IMR-90 (cell line): ENCODE measurements at places on chromosomes 7 and 10. TPM values are rescaled to one million over a fixed set of nuclear protein-coding genes. Genes with fewer than 3 reads are reported as not detected.

Gene ASB10
- not detected in 2 replicates for total RNA-seq

GRCh38 chr10:96747734-96748550 is 27.6 kb upstream of the PIK3AP1 start:
- H3K27ac ChIP-seq, result no peak overlapping the region
- H3K4me1 ChIP-seq, result no peaks in the 10 kb centered on the region
- H3K36me3 ChIP-seq, result no peaks in the 10 kb centered on the region
- no peak for DNase-seq

DNA sequence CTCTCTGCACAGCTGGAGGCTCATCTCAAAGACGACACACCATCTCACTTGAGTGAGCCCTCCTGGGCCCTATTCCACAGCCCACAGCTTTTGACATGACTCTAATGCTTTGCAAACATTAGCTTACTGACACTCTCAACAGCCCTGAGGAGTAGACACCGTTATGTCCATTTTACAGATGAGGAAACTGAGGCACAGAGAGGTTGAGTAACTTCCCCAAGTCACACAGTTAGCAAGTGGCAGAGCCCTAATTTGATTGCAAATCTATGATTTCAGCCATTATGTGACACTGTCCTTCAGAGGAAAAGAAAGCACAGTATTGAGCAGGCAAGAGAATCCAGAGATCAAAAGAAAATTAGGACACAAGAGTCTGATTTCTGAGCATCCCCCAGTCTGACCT is 16.0 kb downstream of the SLC25A13 start:
- no peak overlapping the region for H3K27ac ChIP-seq
- DNase-seq, result no peak
- H3K4me3 ChIP-seq, result no peak overlapping the region

DNA sequence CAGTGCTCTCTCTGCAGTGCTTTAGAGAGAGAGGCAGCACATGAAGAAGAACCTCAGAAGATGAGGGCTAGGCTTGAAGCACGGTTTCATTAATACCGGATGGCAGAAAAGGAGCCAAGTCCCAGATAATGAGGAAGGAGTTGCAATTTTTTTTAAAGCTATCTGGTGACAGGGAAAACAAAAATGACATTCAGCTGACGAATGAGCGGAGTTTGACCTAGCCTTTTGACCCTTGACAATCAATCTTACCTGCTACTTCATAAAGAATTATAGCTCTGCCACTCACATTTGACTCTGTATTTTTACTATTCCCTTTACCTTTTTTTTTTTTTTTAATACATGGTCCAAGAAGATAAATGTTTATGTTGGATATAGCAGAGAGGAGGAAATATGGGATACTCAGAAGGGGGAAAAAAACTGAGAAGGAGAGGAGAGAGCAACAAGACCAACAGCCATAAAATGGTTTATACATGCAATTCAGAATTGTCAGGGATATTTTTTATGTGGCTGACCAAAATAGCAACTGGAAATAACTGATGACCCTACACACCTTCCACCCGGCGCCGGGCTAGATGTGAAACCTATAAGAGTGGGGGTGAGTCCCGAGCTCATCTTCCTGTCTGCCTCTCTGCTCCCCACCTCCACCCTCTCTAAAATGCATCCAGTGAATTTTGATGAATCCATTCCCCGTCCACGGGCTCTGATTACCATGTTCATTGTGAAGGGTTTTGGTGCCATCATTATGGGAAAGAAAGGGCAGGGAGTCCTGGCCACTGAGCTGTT is 274.4 kb upstream of the YAE1 start:
- no peaks in the 10 kb centered on the region for H3K27me3 ChIP-seq
- no peaks in the 10 kb centered on the region for H3K4me1 ChIP-seq
- no peak overlapping the region for H3K27ac ChIP-seq
- H3K4me3 ChIP-seq, result no peak overlapping the region
- no peak for DNase-seq

GRCh38 chr7:133781486-133782090 is 345.6 kb upstream of the LRGUK start:
- H3K27me3 ChIP-seq, result no peaks in the 10 kb centered on the region
- H3K4me1 ChIP-seq, result no peaks in the 10 kb centered on the region
- no peak overlapping the region for H3K27ac ChIP-seq
- DNase-seq, result no peak

GRCh38 chr10:119415536-119416503 is 126.7 kb downstream of the RGS10 start:
- no peak overlapping the region for H3K4me3 ChIP-seq
- H3K4me1 ChIP-seq, result peaks cover 34% of the 10 kb centered on the region
- peak overlapping the region; percentile 73 for H3K27ac ChIP-seq
- H3K36me3 ChIP-seq, result peaks cover 26% of the 10 kb centered on the region; the same call in 1 of the 2 replicates
- no peak for DNase-seq

Gene STN1
- 28.6 and 32.3 TPM in 2 replicates for total RNA-seq

Gene SPOCK2
- not detected in 2 replicates for total RNA-seq

GRCh38 chr10:11147722-11148121 is 130.1 kb downstream of the CELF2 start:
- H3K27ac ChIP-seq, result no peak overlapping the region
- no peaks in the 10 kb centered on the region for H3K36me3 ChIP-seq
- no peak for DNase-seq
- no peak overlapping the region for H3K4me3 ChIP-seq

Gene ANTXRL
- not detected in 2 replicates for total RNA-seq

GRCh38 chr10:62196528-62196927 is 72.1 kb downstream of the RTKN2 start:
- no peak for DNase-seq
- H3K36me3 ChIP-seq, result no peaks in the 10 kb centered on the region
- no peak overlapping the region for H3K27ac ChIP-seq
- no peaks in the 10 kb centered on the region for H3K27me3 ChIP-seq

DNA sequence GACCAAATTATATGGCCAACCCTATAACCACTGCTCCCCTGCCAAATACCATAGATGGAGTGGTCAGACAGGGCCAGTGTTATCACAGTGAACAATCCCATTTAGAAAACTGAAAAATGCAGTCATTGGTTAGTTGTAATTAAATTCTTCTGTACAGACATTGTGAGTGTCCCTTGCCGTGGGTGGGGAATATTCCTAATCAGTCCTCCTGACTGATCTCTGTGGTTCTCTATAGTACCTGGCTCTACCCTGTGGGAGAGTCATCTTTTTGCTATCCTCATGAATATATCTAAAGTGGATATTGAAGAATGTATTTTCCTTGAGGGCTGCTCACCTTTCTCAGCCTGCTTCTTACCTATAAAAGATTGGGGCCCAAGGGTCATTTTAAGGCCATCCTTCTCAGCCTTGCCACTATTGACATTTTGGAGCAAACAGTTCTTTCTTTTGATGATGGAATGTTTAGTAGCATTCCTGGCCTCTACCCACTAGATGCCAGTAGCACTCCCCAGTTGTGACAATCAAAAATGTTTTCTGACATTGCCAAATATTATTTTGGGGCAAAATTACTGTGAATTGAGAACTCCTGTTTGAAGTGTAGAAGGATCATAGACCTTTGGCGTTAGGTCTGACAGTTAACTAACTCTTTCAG is 110.2 kb downstream of the MAPK8 start:
- no peak overlapping the region for H3K4me3 ChIP-seq
- H3K36me3 ChIP-seq, result peaks cover 6% of the 10 kb centered on the region
- no peaks in the 10 kb centered on the region for H3K27me3 ChIP-seq

DNA sequence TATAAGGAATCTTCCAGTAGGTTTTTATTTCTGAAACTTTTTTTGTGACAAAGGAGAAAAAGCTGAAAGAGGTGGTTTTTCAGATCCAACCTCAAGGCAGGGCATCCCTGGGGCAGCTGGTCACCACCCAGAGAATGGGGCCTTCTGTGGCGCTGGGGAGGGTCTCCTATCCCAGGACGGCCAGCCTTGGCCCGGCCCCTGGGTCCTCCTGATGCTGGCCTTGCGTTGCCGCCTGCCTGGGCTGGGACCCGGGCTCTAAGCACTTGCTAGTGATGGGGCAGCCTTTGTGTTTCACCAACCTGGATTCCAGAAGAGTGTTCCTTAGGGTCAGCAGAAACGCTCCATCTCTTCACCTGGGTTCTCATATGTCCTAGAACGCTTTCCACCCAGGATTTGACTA is 16.3 kb downstream of the SHH start:
- H3K4me3 ChIP-seq, result no peak overlapping the region
- no peak for DNase-seq
- H3K36me3 ChIP-seq, result no peaks in the 10 kb centered on the region
- peaks cover 2% of the 10 kb centered on the region; the same call in 1 of the 2 replicates for H3K4me1 ChIP-seq
- H3K27ac ChIP-seq, result no peak overlapping the region
- H3K27me3 ChIP-seq, result peaks cover 29% of the 10 kb centered on the region

- peak within 1 kb of the TSS; percentile 61 for H3K4me3 ChIP-seq
- peak within 1 kb of the TSS; percentile 70 for H3K27ac ChIP-seq
- H3K36me3 ChIP-seq, result no peaks in the 10 kb centered on the region; the same call in 1 of the 2 replicates
- H3K27me3 ChIP-seq, result no peaks in the 10 kb centered on the region; the same call in 1 of the 2 replicates
- peaks cover 16% of the 10 kb centered on the region for H3K4me1 ChIP-seq
- DNase-seq, result peak; percentile 73
Measured at GRCh38 chr7:74453322-74454011, at the start of gene GTF2IRD1. Gene GTF2IRD1 (plus strand): TSS chr7:74453906. CDS start chr7:74508081, 54,175 bp downstream.

Gene PLEKHS1
- total RNA-seq, result not detected in 2 replicates

GRCh38 chr7:37052705-37053104 is 328.4 kb upstream of the AOAH start:
- H3K27me3 ChIP-seq, result peaks cover 2% of the 10 kb centered on the region; the same call in 1 of the 2 replicates
- H3K27ac ChIP-seq, result no peak overlapping the region
- no peaks in the 10 kb centered on the region for H3K36me3 ChIP-seq
- peaks cover 1% of the 10 kb centered on the region; the same call in 1 of the 2 replicates for H3K4me1 ChIP-seq
- DNase-seq, result peak; percentile 36

- peak; percentile 73 for DNase-seq
- H3K27me3 ChIP-seq, result no peaks in the 10 kb centered on the region
- no peak overlapping the region for H3K4me3 ChIP-seq
- H3K27ac ChIP-seq, result no peak overlapping the region
Measured at GRCh38 chr7:142412551-142413193, 154.8 kb upstream of the PRSS58 start.

DNA sequence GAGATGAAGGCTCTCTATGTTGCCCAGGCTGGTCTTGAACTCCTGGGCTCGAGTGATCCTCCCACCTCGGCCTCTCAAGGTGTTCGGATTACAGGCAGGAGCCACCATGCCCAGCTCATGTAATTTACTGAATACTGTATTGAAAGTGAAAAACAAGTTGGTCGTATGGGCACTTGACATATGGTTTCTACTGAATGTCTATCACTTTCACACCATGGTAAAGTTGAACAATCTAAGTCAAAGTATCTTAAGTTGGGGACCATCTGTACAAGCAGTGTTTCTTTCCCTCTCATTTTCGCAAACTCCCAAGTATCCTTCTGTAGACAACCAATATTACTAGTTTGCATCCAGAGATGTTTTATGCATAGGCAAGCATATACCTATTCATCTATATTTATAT is 116.6 kb downstream of the TMEM178B start:
- no peaks in the 10 kb centered on the region for H3K27me3 ChIP-seq
- DNase-seq, result no peak
- H3K4me3 ChIP-seq, result no peak overlapping the region
- H3K36me3 ChIP-seq, result no peaks in the 10 kb centered on the region
- no peak overlapping the region for H3K27ac ChIP-seq

DNA sequence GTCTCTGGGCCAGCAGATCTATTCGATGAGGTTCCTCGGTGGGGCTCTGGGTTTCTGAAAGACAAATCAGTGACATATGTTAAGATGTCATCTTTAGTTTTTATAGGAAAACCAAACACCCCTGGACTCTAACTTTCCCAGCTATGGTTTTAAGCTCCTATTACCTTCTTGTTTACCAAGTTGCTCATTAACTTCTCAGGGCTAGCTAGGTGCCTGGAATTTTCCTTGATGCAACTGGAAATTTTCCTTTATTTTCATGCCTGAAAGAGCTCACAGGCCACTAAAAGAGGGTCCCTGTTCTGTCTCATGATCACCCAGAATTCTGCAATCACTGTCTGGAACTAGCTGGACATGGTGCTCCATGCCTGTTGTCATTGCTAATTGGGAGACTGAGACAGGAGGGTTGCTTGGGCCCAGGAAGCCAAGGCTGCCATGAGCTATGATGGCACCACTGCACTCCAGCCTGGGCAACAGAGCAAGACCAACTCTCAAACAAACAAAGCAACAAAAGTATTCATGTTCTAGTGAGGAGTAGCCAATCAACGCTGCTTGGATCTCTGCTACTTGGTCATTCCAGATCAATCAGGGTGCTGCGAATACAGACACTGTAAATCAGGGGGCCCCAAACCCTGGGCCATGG is 1173.5 kb upstream of the AUTS2 start:
- no peak overlapping the region for H3K27ac ChIP-seq
- no peaks in the 10 kb centered on the region for H3K36me3 ChIP-seq
- H3K4me3 ChIP-seq, result no peak overlapping the region
- no peak for DNase-seq
- no peaks in the 10 kb centered on the region for H3K4me1 ChIP-seq
- H3K27me3 ChIP-seq, result no peaks in the 10 kb centered on the region

DNA sequence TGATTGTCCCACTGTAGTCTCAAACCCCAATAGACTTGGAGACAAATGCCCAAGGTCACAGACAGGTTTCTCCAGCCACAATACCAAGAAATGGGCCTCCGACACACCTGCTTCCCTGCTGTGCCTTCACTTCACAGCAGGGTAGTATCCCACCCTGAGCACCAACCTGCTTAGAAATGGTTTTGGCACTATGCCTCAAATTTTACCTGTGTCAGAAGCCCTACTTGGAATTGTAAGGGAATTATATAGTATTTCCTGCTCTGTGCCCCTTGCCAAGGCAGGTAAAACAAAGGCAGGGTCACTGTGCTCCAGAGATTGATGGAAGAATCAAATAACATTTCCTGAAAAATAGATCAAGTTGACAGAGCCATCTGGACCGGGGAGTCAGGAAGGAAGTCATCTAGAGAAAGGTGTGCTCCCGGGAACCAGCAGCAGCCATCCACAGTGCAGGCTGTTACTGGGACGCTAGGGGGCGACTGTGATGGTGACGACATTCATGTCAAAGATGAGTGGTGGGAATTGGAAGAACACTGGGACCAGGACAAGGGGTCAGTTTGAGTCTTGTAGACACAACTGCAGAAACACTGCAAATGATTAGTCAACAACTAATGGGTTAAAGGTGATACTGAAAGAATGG is 117.8 kb upstream of the AKR1E2 start:
- no peak overlapping the region for H3K4me3 ChIP-seq
- no peak overlapping the region for H3K27ac ChIP-seq
- peaks cover 3% of the 10 kb centered on the region; the same call in 1 of the 2 replicates for H3K4me1 ChIP-seq
- no peaks in the 10 kb centered on the region for H3K27me3 ChIP-seq
- DNase-seq, result no peak
- no peaks in the 10 kb centered on the region for H3K36me3 ChIP-seq
